Stimulated activated CD4-positive, alpha-beta T cell treated with anti-CD3 and anti-CD28 coated beads, Interleukin-15, amount 100 ng/mL, for 1 hour (primary cell): ENCODE measurements at places on chromosomes 2 and 18.
A peak's percentile ranks its signal among the peaks of the same experiment; 100 is the strongest.

GRCh38 chr2:191321861-191322662 lies 76.9 kb downstream of the MYO1B start:
- DNase-seq: no peak

GRCh38 chr2:9657731-9658130 lies 26.9 kb upstream of the YWHAQ start:
- DNase-seq: no peak

DNA sequence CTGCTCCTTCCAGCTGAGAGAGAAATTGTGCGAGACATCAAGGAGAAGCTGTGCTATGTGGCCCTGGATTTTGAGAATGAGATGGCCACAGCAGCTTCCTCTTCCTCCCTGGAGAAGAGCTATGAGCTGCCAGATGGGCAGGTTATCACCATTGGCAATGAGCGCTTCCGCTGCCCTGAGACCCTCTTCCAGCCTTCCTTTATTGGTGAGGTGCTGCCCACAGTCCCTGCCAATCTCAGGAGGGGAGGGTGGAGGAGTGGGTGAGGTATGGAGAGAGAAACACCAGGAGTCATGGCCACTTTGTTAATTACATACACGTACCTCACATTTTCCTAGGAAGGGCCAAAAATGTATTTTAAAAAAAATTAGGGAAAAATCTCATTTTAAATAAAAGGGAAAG lies 12.0 kb upstream of the DGUOK start:
- no peak for DNase-seq

GRCh38 chr2:181431674-181432073 lies 25.5 kb upstream of the ITGA4 start:
- DNase-seq: no peak

DNA sequence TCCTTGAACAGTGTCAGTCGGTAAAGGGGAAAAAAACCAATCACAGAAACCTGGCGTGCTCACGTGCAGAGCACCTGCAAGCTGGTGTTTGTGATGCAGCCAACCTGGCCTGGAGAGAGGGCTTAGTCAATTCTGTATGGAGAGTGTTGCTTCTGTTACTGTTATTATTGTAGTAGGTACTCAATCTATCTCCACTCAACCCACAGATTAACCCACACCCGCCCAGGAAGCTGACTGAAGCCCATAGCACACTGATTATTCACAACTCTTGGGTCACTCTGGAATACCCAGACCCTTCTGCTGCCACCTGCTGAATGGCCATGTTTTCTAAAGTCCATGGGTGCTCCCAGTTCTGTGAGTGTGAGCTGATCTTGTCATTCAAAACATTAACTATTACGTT lies 53.9 kb downstream of the TNFRSF11A start:
- DNase-seq: no peak

GRCh38 chr2:42132191-42132965 lies 36.8 kb upstream of the EML4 start:
- no peak for DNase-seq

- no peak for DNase-seq
Observed at GRCh38 chr18:34772887-34773286, 62.8 kb downstream of the DTNA start.

GRCh38 chr2:64454386-64455332 lies 697 bp downstream of the LGALSL start:
- DNase-seq: peak; percentile 35

DNA sequence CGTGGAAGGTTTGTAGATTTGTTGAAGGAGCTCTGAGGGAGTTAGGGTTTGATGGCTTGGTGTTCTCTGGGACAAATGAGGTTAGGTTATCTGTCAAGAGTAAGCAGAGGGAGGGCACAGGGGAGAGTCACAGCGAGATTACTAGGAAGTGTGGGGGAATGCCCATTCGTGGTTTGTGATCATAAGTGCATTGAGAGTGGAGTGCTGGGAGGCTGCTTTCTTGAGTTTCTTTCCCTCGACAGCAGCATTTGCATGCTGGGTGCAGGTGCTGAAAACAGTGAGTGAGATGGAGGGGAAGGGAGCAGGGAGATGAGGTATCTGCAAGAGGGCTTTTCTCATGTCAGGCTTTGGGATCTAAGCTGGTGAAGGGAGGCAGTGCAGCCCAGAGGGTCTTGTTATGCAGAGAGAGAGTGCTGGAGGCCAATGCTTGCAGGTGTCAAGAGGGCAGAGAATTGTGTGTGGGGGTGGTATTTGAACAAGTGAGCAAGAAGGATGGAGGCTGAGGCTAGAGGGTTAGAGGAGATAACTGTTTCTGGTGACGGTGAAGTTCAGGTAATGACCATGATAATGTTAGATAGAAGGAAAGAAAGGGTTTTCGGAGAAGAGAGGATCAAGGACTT lies 8.8 kb downstream of the RALB start:
- peak; percentile 6 for DNase-seq

GRCh38 chr2:109382226-109382895 lies 231.4 kb downstream of the SEPTIN10 start:
- no peak for DNase-seq

- no peak for DNase-seq
Observed at GRCh38 chr18:48004577-48004976, 74.1 kb upstream of the SMAD2 start.

DNA sequence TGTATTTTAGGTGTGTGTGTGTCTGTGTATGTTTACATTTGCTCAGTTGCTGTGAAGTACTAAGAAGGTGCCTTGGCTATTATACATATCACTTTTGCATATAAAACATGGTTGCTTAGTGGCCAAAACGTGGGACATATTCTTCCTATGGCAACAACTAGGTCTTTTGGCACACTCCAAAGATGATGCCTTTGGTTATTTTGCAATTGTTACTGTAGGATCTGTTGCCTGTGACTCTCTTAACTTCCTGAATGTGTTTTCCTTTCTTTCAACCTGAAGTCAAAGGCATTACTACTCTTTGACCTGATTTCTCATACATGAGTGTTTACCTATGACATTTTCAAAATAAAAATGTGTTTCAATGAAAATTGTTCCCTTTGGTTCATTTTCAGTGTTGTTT lies 160.5 kb downstream of the UBE2E3 start:
- no peak for DNase-seq

- no peak for DNase-seq
Observed at GRCh38 chr2:241908686-241909420, 39.3 kb downstream of the RTP5 start.

- no peak for DNase-seq
Observed at GRCh38 chr18:10814336-10814735, 288.5 kb downstream of the NAPG start.

GRCh38 chr18:59669872-59670657 lies 27.2 kb downstream of the CCBE1 start:
- DNase-seq: no peak

DNA sequence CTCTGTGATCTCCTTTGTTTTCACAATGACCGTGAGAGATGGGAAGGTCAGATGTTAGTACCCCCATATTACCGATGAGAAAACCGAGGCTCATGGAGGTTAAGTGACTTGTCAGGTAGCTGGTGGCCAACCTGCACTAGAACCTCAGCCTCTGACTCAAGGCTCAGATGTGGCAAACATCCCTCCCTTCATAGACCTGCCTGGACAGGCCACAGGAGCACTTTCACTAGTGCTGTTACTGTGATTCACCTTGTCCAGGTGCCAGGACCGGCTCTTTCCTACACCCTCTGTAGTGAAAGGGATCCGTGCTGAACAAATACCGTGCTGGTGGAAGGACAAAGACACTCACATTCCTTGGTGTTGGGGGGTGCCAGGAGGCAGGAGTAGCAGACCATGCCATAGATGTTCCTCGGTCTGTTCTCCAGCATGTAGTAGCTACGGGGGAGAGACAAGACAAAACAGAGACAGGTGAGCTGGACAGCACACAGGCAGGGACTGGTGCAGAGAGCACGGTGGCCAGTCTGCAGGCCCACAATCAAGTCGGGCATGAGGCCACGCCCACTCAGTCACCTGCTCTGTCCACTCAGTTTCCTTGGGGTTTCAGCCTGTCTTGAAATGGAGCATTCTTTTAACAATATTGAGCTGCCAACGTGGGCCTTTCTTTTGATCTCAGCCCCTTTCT lies 65.9 kb downstream of the EDAR start:
- DNase-seq: no peak

GRCh38 chr2:9791711-9792110 lies 51.6 kb upstream of the TAF1B start:
- no peak for DNase-seq

- DNase-seq: no peak
Observed at GRCh38 chr2:155663265-155663664, 669.3 kb downstream of the NR4A2 start.

- DNase-seq: no peak
Observed at GRCh38 chr18:74278058-74278457, 13.7 kb downstream of the CYB5A start.

- no peak for DNase-seq
Observed at GRCh38 chr2:197124639-197125390, 185.8 kb downstream of the ANKRD44 start.

GRCh38 chr2:42342061-42342794 lies 18.8 kb downstream of the COX7A2L start:
- DNase-seq: no peak

GRCh38 chr2:9071584-9072124 lies 68.2 kb upstream of the MBOAT2 start:
- DNase-seq: no peak

GRCh38 chr2:55154525-55155030 lies 77.5 kb downstream of the CLHC1 start:
- DNase-seq: no peak

- DNase-seq: no peak
Observed at GRCh38 chr18:12307701-12308385, at the start of gene TUBB6. Gene TUBB6, plus strand, starts transcription at chr18:12308241. Its CDS starts 52 bp downstream, at chr18:12308293.

- no peak for DNase-seq
Observed at GRCh38 chr2:203175371-203175770, 63.4 kb upstream of the CYP20A1 start.

DNA sequence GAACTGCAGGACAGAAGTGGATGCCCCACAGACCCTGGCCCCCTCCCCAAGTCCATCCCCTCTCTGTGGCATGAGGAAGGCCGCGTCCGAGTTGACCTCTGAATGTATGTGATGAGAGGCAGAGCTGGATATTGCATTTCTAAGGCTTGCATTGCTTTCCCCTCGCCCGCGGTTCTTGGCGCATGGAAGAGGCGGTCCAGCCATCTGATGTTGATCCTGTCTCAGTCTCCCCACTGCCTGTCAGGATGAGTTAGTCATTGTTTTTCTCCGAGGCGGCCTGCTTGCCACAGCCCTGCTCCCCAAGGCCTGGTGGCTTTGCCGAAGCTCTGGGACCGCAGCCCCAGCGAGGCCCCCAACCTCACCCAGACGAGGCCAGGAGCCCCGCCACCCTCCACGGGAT lies 88.6 kb downstream of the SMAD7 start:
- no peak for DNase-seq

GRCh38 chr2:164868563-164869419 lies 27.2 kb upstream of the COBLL1 start:
- no peak for DNase-seq

- no peak for DNase-seq
Observed at GRCh38 chr2:69977906-69978482, 16.6 kb upstream of the ASPRV1 start.

DNA sequence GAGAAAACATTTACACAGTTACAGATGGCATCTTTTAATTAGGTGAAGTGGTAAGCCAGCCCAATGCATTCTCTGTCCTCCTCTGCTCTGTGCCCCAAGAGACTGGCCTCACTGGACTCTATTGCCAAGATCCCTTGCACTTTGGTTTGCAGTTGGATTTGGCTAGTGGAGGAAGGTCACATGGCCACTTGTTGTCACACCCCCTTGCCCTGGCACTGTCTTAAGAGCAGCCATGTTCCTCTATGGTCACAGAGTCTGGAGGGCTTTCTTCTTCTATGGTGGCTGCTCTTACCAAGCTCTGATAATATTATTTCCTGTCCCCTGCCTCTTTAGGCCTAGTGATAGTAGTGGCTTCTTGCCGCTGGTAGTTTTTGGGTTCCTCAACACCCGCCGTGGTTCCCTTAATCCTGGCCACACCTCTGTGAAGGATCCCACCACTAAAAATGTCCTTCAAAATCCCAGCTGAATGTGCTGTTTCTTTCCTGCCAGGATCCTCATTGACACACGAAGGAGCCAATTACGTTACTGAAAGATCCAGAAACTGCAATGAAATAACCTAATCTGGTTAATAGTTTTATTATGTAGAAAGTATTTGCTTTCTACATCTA lies 111.1 kb downstream of the CDC42EP3 start:
- DNase-seq: no peak

DNA sequence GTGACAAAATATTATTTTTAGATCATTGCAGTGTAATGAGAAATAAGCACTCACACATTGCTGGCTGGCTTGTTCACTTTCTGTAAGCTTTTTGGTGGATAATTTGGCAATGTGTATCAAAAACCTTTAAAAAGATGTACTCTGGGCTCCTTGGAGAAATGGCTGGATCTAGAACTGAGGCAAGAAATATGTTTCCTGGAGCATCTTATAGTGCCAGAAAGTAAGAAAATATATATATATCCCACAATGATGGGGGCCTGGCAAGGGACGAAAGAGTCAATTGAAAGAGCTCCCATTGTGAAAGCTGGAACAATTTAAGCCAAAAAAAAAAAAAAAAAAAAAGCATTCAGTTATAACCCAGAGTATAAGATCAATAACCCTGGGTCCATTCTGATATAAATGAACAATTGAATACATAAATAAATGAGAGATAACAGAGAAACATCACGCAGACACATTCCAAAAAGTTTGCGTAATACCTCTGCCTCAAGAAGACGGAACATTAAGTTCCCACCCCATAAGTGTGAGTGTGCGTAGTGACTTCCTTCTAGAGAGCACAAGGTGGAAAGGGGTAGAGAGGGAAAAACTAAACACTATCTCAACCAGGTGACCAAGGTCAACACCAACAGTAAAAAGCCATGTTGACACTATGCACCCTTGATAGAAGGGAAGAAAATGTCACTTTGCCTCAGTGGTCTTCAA lies 77.5 kb downstream of the BIN1 start:
- no peak for DNase-seq

- DNase-seq: peak; percentile 61
Observed at GRCh38 chr2:237434866-237435311, 20.9 kb upstream of the COL6A3 start.

DNA sequence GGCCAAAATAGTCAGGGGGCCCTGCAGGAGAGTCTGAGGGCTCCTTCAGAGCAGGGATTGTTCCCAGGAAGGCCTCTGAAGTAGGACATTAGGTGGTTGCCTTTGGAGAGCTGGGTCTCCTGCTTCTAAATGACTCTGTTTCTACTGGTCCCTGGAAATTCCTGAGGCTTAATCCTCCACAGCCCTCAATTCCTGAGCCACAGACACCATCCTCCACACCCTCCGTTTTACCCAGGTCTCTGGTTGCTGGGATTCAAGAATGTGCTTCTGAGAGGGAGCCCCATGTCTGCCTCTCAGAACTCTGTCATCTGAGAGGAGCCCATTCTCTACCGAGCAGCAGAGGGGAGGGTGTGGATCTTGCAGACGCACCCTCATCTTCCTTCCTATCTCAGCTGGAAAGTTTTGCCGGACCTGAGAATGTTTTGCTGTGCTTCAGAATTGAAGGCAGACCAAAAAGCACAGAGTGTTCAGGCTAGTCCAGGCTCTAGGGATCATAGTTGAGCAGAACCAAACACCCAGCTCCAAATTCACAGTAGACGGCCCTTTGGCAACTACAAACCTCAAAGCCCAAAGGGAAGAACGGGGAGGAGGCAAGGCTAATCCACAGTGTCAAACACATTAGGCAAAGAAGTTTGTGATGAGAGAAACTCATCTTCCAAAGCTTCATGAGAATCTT lies 8.1 kb downstream of the VIT start:
- DNase-seq: no peak
